ENCODE measurements at places on chromosomes 5 and 9.
A peak's percentile ranks its signal among the peaks of the same experiment; 100 is the strongest.

- peak; percentile 17 for DNase-seq
Measured at GRCh38 chr9:81686614-81687520, 2.5 kb downstream of the TLE1 start.

- DNase-seq = no peak
Measured at GRCh38 chr5:39209924-39210323, 9.4 kb downstream of the FYB1 start.

- no peak for DNase-seq
Measured at GRCh38 chr9:114674076-114674797, 7.8 kb downstream of the TEX48 start.

DNA sequence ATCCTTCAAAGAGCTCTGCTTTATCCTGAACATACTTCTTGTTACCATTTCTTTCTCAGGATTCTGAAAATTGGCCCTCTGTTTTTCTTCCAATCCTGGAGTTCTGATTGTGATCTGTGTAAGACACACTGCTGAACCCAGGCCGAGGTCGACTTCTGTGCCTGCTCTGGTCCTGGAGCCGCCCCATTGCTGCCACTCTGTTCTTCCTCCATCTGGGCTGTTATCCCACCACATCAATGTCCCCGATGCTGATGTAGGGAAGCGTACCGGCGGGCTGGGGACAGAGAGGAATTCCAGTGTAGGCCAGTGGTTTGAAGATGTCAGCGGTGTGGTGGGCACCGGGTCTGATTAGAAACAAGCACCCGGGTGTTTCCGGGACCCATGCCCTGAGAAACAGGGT lies 102.5 kb downstream of the LIFR start:
- no peak for DNase-seq

DNA sequence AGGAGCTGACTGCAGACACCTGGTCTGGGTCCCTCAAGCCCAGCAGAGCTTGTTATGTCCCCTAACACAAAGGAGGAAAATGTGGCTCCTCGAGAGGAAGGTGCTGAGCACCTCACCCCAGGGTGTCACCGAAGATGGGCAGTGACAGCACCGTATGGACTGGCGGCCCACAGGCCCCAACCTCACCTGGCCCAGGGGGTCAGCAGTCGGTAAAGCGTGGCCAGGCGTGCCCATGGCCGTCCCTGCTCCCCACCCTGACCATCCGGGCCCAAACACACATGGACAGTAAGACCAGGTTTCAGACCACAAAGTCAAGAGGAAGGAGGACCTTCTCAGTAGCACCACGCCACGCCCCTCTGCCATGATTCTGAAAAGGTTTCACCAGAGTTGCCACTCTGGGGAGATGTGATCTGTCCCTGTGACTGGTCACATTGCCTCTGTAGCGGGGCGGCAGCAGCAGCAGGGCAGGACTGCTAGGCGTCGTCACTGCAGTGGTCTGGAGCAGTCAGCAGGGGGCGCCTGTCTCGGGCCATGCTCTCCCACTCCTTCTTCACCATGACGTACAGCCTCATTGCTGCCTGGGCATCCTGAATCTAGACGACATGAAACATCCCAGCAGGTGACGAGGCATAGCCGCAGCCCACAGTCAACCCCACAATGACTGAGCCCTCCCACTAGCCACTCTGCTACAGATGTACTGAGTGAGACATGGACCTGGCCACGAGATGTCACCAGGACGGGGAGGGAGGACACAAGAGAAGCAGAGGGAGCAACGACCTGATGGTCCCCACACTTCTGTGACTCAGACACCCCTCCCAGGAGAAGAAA lies 11.1 kb downstream of the REXO4 start:
- DNase-seq = peak; percentile 89

GRCh38 chr5:91898019-91898418 lies 514.9 kb upstream of the ARRDC3 start:
- no peak for DNase-seq

DNA sequence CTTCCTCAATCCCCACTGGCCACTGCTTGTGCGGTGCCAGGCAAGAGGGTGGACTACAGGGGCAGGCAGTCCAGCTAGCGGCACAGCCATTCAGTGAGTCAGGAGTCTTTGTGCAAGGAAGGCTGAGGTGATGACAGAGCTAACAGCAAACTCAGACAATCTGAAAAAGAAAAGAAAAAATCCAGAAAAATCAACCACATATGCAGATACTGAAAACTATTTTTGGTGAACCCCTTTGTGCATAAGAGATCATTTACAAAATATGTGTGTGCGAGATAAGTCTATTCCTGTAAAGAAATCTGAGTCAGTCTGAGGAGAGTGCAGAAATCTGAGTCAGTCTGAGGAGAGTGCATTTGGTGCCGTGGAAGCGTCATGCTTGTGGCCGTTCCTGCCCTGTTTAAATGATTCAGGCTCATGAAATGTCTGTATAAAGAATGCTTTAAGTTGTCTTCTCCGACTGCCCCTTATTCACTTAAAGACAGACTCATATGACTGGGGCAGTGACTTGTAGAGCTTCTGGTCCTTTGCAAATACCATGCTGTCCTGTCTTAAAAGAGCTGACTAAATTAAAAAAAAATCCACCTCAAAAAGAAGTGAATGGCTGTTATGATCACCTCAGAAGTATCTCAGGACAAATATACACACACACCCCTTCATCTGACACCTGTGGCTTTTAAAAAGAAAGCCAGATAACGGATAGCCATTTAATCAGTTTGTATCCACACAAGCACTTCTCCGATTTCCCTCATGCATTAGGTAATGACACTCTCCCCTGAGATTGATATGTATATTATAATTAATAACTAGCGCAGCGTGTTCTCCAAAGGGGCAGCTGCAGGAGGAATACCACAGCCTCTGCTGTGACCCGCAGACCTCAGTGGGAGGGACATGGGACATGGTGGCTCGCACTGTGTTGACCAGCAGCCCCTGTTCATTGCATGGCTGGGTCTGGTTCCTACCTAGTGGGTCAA lies 47.3 kb downstream of the TRIO start:
- no peak for DNase-seq

DNA sequence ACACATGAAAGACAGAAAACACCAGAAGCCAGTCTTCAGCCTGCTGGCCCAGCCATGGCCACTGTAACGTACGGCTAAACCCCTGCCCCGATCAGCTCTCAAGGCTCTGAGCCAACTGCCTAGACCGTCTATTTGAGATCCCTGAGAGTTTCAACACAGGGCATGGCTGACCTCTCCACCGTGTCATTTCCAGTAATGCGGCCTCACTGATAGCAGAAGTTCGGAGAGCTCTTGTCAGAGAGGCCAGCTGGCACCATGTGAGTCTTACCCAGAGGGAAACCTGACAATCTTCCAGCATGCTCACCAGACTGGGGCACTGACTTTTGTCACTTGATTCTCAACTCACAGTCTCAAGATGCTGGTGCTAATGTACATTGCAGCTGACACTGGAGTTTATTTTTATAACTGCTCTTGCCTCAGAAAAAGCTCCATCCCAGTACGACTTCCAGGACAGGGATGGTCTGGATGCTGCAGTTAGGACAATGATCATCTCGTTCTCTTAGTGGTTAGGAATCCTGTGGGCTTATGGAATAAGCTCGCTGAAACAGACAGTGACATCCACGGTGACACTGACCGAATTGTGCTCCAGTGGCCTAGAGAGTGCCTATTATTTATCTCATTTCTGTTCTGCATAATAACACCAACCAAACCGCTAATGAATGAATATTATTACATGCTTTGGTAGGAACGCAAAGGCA lies 372.7 kb downstream of the ICE1 start:
- no peak for DNase-seq

GRCh38 chr5:173664154-173664526 lies 47.7 kb upstream of the BOD1 start:
- peak; percentile 43 for DNase-seq

DNA sequence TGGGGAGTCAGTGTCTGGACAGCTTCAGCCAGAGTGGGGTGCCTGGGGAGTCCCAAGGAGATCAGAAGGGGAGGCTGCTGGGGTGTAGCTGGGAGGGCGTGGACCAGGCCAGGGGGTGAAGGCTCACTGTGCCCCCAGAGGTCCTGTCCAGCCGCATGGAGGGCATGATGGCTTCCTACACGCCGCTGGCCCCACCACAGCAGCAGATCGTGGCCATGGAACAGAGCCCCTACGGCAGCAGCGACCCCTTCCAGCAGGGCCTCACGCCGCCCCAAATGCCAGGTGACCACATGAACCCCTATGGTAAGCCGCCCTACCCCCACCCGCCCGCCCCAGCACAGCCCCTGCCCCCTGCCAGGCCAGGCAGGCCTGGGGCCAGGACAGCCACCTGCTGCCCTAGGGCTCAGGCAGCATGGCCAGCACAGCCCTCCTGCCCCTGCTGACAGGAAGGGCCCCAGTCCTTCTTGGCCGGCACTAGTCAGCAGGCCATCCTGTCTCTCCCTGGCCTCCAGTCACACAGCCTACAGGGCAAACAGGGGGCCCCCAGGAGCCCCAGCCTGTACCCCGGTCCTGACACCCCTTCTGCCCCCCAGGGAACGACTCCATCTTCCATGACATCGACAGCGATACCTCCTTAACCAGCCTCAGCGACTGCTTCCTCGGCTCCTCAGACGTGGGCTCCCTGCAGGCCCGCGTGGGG lies 82.1 kb downstream of the LMX1B start:
- DNase-seq = no peak

DNA sequence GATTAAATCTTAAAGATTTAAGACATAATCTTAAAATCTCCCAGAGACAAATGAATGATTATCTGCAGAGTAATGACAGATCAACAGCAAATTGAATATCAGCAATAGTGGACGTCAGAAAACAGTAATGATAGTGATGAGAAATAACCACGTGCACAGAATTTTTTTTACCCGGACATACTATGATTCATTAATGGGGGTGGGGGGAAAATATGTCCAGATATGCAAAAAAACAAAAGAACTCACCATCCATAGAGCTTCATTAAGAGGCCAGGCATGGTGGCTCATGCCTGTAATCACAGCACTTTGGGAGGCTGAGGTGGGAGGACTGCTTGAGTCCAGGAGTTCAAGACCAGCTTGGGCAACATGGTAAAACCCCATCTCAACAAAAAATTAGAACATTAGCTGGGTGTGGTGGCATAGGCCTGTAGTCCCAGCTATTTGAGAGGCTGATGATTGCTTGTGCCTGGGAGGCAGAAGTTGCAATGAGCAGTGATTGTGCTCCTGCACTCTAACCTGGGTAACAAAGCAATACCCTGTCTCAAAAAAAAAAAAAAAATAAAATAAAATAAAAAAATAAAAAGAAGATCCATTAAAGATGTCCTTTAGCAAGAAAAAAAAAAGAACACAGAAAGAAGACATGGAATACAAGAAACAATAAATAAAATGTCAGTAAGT lies 30.9 kb upstream of the SHOC1 start:
- no peak for DNase-seq

DNA sequence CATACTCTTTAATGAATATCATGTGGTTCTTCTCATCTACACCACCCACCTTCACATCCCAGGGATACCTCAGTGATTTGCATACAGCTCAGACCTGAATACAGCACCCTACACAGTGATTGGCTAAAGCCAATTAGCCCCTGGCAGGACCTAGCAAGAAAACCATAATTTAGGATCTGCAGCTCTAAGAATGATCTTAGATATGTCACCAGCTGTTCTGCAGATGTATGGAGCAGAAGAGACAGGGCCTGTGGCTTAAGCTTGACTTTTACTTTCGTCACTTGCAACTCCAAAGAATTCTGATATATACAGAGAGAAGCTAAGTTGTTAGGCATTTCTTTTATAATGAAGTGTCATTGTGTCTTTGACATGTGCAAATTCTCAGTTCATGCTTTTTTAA lies 483.2 kb upstream of the C9orf72 start:
- no peak for DNase-seq

DNA sequence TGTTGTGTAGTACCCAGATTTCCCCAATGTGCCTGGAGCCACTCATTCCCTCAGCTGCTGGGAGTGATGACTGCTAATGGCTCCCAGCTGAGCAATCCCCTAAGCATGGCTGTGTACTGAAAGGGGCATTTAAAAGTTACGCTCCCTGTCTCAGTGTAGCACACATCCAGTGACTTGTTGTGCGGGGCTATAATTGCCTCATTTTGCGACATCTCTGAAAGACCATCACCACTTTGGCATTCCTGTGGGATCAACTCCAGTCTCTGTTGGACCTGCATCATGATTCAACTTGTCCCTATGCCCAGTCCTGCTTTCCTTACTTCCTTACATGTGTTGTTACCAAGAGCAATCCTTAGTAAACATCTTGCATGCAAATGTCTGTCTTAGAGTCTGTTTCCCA lies 201.2 kb upstream of the MPDZ start:
- no peak for DNase-seq

GRCh38 chr5:65305913-65306312 lies 175.8 kb downstream of the ADAMTS6 start:
- no peak for DNase-seq

DNA sequence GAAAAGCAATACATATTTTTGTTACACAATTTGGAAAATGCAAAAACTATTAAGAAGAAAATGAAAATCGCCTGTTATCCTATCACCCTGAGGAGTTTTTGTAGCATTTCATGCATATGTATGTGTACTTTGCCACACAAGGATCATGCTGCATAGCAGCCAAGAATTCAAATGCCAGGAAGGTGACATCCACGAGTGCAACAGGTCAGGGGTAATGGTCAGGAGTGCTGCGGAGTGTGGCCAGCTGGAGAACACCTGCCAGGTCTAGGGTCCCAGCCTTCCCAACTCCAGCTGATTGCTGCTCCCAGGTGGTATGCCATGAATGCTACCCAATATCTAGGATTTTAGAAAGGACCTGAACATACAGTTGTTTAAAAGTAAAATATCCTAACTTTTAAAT lies 617.1 kb downstream of the PRELID2 start:
- DNase-seq = no peak

GRCh38 chr5:126938466-126938865 lies 91.9 kb downstream of the MARCHF3 start:
- DNase-seq = no peak

DNA sequence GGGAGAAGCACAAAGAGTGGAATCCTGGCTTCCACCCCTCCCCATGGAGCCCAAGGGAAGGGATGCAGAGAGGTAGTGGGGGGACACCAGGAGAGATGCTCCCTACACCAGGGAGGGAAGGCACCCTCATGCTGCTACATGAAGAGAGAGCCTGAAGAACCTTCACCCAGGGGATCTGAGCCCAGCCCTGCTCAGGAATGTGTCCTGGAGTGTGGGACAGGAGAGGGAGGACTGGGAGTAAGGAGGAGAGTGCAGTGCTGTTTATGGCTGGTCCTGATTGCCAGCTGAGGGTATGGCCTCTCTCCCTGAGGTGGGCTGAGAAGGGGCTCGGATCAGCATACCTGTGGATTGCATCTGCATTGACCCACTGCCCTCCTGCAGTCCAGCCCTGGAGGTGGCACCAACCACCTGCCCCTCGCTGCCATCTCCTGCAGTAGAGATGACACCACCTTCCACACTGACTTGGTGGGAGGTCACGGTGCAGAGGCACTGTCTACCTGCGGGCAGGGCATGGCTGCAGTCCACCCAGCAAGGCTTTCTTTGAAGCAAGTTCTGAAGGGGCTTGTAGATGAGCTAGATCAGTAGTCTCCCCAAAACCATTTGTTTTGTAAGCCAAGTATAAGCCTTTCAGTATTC lies 114.9 kb upstream of the SLC25A48 start:
- no peak for DNase-seq

DNA sequence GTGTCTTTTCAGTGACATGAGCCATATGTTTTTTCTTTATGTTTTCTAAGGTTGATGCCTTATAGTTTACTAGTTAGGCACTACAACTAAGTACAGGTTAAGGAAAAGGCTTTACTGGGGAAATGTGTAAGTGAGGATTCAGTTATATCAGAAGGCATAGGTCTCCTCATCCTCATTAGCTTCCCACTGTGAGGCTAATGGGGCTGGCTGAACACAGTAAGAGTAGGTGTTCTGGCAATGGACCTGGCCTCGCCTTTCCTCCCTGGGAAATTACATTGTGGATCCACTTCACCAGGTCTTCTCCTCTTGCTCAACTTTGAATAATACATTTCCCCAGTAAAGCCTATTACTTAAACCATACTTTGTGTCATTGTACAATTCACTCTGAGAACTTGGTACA lies 225.5 kb downstream of the PTPRD start:
- DNase-seq = no peak

All from GM10248 (cell line).